ENCODE measurements at places on chromosomes 6 and 20. TPM values are rescaled to one million over a fixed set of nuclear protein-coding genes. Genes with fewer than 3 reads are reported as not detected.
A peak's percentile ranks its signal among the peaks of the same experiment; 100 is the strongest.

DNA sequence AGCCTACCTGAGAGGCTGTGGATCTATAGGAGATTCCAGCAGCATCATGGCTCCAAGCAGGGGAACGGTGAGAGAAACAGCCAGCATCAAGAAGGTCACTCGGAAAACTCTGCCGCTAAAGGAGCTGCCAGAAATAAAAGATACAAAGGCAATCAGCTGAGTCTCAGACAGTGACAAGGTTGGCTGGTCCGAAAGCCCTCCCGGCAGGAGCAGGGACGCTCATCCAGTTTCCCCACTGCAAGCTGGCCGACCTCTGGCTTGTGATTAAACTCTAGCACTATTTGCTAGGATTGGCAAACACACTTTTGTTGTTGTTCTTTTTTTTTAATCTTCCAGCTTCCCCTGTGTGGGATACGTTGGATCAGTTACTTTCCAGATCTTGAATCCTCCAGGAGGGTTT, 8.7 kb downstream of the APMAP start:
- no peak for DNase-seq

GRCh38 chr6:169589699-169590257, 112.1 kb downstream of the WDR27 start:
- DNase-seq = no peak

GRCh38 chr6:126812651-126813050, 305.8 kb upstream of the RSPO3 start:
- no peak for DNase-seq

GRCh38 chr6:12009876-12010634, 2.1 kb upstream of the HIVEP1 start:
- no peak for DNase-seq

DNA sequence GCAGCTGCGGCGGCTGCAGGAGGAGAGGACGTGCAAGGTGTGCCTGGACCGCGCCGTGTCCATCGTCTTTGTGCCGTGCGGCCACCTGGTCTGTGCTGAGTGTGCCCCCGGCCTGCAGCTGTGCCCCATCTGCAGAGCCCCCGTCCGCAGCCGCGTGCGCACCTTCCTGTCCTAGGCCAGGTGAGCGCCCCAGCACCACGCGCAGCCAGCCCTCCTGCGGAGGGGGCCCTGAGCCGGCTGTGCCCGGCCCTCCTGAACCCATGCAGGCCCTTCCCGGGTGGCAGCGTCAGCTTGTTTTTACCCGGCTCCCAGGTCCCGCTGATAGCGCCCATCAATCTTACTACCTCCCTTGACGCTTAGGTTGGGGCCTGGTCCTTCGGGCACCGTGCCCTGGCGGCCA, 3.7 kb downstream of the BIRC7 start:
- DNase-seq = no peak

- DNase-seq = no peak
Measured at GRCh38 chr20:25135031-25135430, 53.1 kb upstream of the VSX1 start.

GRCh38 chr20:21519136-21519584, 5.3 kb upstream of the NKX2-2 start:
- DNase-seq = no peak

- DNase-seq = no peak
Measured at GRCh38 chr6:44548319-44548718, 160.8 kb downstream of the CDC5L start.

GRCh38 chr6:109059153-109059552, 35.5 kb downstream of the SESN1 start:
- no peak for DNase-seq

DNA sequence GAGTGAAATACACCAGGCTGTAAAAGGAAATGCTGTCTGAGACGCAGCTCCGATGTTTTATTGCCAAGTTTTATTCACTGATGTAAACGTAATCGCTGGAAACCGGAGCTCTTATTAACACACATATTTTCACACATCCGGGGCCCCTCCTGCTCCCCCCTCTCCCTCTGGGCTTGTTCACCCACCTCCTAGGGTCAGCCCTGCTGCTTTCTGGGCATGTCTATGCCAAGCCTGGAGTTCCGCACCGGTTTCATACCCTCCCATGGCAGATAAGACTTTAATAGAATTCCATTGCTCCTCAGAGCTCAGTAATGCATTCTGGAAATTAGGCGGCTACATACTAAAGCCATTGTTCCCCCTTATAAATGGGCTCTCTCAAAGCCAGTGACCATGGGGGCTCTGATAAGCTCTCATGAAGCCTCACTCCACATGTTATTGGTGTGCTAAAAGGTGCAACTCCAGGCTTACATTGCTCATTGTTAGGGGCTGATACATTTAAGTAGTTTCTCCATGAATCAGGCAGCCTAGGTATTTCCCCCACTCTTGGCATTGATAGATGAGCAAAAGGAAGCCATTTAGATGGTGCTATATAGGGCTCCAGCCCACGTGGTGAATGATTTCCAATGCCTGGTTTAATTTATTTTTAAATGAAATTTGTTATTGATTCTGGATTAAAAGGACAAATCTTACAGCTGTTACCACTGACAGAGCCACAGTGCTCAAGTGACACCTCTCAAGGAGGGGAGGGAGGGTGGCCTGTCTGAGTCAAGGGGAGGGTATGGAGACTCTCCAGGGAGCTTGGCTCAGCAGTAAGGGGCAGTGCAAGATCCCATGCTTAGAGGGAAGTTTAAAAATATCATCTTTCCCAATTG, 4.5 kb upstream of the VSTM2L start:
- no peak for DNase-seq

- no peak for DNase-seq
Measured at GRCh38 chr20:5146871-5147592, 20.2 kb downstream of the CDS2 start.

GRCh38 chr6:129681913-129682205, 28.1 kb downstream of the ARHGAP18 start:
- DNase-seq = no peak

GRCh38 chr6:4459032-4459431, 317.2 kb upstream of the CDYL start:
- peak; percentile 63 for DNase-seq

DNA sequence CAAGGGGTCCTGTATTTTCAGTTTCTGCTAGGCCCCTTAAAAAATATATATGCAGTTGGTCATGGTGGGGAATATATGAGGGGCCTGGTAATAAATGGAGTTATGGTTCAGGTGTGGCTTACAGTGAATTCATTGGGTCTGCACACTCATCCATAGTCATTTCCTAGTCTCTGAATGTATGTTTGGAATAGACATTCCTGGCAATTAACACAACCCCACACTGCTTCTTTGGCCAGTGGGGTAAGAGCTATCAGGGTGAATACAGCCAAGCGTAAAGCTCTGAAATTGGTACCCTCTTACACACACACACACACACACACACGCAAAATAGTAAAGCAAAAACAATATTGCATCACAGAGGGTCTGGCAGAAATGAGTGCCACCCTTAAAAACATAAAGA, 56.5 kb downstream of the QRSL1 start:
- DNase-seq = no peak

DNA sequence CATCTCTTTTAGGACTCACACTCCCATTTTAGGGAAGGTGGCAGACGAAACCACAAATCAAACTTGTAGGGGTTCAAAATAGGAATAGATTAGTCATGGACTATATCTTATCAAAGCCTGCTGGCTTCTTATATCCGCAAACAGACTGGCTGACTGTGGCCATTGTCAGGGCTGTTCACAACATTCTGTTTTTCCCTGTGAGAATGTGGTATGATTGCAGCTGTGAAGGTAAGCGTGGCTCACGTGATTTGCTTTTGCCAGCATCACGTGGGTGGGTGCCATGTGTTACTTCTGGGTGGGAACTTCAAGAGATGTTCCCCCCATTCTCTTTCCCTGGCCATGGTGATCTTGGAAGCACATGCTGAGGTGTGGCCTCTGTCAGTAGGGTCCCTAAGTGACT, 5.9 kb downstream of the IP6K3 start:
- DNase-seq = no peak

DNA sequence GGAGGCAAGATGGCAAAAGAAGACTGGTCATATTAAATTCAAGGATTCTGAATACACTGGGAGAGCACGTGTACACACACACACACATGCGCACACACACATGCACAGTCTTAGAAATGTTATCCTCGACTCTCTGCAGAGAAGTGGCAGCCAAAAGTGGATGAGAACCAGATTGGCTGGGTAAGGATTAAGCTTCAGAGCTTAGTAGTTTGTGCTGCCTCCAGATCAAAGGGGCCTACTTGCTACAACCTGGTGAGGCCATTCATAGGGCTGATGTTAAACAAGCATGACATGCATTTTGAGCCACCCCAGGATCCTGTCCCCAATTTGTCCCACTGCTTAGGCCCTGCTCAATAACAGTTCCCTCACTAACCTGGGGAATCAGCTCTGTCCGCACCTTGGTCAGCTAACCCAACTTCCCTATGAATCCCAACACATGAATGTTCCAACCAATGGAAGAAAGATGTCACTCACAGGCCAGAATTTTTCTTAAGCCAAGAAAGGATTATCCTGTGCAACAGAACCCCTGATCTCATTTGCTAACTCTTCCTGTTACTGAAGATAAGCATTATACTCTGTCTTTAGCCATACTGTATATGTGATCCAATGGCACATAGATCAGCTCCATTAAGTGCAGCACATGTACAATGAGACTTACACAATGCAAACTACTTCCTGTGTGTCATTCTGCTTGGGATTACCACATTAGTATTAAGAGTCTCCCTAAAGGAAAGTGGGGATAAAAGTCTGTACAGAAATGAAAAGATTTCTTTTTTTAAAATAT, 31.0 kb downstream of the TOMM6 start:
- DNase-seq = no peak

- DNase-seq = peak; percentile 33
Measured at GRCh38 chr6:138815797-138816528, 20.1 kb downstream of the ECT2L start.

- no peak for DNase-seq
Measured at GRCh38 chr6:68875403-68875802, 240.3 kb downstream of the ADGRB3 start.

- no peak for DNase-seq
Measured at GRCh38 chr6:166304106-166304505, 4.1 kb downstream of the PRR18 start.

GRCh38 chr6:3176562-3177355, 19.4 kb upstream of the TUBB2A start:
- peak; percentile 80 for DNase-seq

- DNase-seq = no peak
Measured at GRCh38 chr20:37189416-37190016, 10.2 kb upstream of the MROH8 start.

GRCh38 chr6:14172562-14172961, 55.0 kb downstream of the CD83 start:
- no peak for DNase-seq

GRCh38 chr6:159121486-159121885, 47.7 kb upstream of the FNDC1 start:
- DNase-seq = no peak

GRCh38 chr6:31792761-31793171, 2.8 kb downstream of the VARS1 start:
- no peak for DNase-seq

- DNase-seq = no peak
Measured at GRCh38 chr20:6081236-6081635, 27.4 kb upstream of the LRRN4 start.

- no peak for DNase-seq
Measured at GRCh38 chr6:16933961-16934360, 167.9 kb upstream of the STMND1 start.

- no peak for DNase-seq
Measured at GRCh38 chr6:128648022-128648598, 127.7 kb upstream of the PTPRK start.

DNA sequence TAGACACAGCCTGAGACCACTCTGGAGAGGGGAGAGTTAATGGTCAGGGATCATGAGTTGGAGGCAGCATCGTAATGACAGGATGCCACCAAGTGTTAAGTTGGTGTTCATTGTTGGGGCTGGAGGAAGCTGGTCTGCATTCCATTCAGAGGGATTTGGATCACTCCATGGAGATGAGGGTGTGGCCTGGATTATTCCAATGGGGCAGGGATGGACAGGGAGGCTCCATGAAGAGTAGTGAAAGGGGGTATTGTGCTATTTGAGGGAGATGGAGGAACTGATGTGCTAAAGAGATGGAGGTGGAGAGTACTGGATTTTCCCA, 1.1 kb downstream of the SAPCD1 start:
- no peak for DNase-seq

- no peak for DNase-seq
Measured at GRCh38 chr6:158649289-158650143, at the start of gene SYTL3. Gene SYTL3 (plus strand): TSS chr6:158650054. CDS start chr6:158663269, 13,215 bp downstream.

GRCh38 chr6:87049779-87050178, 45.1 kb downstream of the CGA start:
- no peak for DNase-seq

- DNase-seq = no peak
Measured at GRCh38 chr20:4989570-4989969, 11.7 kb downstream of the SLC23A2 start.

- DNase-seq = no peak
Measured at GRCh38 chr20:34269996-34270627, 28.9 kb downstream of the ASIP start.

DNA sequence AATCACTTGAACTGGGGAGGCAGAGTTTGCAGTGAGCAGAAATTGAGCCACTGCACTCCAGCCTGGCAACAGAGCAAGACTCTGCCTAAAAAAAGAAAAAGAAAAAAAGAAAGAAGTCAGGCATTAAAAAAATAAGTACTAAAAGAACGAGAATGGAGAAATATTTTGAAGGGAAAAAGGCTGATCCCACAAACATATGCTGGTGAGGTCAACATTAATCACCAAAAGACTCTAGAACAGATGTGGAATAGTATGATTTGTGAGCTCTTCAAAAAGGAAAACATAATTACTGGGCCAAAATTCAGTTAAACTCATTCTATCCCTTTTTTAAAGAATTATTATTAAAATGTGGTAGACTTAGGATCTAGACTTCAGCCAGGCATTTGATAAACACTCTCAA, 61.2 kb upstream of the NRSN1 start:
- DNase-seq = no peak

DNA sequence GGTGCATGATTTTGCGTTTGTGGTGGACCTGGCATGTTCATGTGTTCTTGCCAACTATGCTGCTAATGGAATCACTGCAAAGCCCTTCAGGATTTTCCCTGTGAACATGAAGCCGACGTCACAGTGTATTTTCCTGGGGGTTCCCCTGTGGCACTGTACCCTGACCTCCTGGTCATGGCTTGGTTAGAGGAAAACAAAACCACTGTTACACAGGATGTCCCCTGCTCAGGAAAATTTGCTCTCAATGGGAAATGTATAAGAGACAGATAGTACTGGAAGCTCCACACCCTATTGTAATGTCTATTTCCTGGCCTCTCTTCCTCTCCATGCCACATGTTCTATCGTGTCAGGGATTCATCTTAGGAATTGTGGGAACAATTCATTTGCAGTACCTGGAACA, 19.7 kb downstream of the TSHZ2 start:
- DNase-seq = no peak

GRCh38 chr6:42197555-42198362, 3.0 kb upstream of the GUCA1B start:
- no peak for DNase-seq

KLC4 gene
- 9.1 TPM for polyA plus RNA-seq

KPNA5 gene
- 8.4 TPM for polyA plus RNA-seq

BACH2 gene
- 2.2 TPM for polyA plus RNA-seq

TREM2 gene
- 0.11 TPM for polyA plus RNA-seq

TMEM244 gene
- not detected for polyA plus RNA-seq

OR2J3 gene
- not detected for polyA plus RNA-seq

RNF144B gene
- 0.35 TPM for polyA plus RNA-seq

VGLL2 gene
- polyA plus RNA-seq = not detected

CLVS2 gene
- polyA plus RNA-seq = not detected

HSPA1L gene
- polyA plus RNA-seq = 1.2 TPM

FERMT1 gene
- polyA plus RNA-seq = 2.8 TPM

ELOVL2 gene
- polyA plus RNA-seq = 2.9 TPM

XKR7 gene
- not detected for polyA plus RNA-seq

KCNS1 gene
- polyA plus RNA-seq = 0.31 TPM

SSTR4 gene
- not detected for polyA plus RNA-seq

CTCFL gene
- not detected for polyA plus RNA-seq
